ENCODE measurements at places on chromosomes 3 and 15. TPM values are rescaled to one million over a fixed set of nuclear protein-coding genes. Genes with fewer than 3 reads are reported as not detected.

DNA sequence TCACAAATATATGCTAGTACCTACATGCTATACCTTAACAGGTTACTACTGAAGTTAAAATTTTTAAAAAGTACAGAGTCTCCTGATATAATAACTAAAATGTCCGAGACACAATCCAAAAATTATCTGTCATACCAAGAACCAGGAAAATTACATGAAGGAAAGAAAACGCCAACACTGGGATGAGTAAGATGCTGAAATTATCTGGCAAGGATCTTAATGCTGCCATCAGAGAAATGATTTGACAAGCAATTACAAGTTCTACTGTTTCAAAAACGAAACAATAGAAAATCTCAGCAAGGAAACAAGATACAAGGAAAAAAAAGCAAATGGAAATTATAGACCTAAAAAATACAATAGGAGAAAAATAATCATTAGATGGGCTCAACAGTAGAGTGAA lies 92.5 kb downstream of the UBE3A start:
- no peaks in the 10 kb centered on the region for H3K4me1 ChIP-seq
- peaks cover 7% of the 10 kb centered on the region for H3K36me3 ChIP-seq
- no peaks in the 10 kb centered on the region for H3K27me3 ChIP-seq
- H3K27ac ChIP-seq, result no peak overlapping the region
- H3K4me3 ChIP-seq, result no peak overlapping the region

DNA sequence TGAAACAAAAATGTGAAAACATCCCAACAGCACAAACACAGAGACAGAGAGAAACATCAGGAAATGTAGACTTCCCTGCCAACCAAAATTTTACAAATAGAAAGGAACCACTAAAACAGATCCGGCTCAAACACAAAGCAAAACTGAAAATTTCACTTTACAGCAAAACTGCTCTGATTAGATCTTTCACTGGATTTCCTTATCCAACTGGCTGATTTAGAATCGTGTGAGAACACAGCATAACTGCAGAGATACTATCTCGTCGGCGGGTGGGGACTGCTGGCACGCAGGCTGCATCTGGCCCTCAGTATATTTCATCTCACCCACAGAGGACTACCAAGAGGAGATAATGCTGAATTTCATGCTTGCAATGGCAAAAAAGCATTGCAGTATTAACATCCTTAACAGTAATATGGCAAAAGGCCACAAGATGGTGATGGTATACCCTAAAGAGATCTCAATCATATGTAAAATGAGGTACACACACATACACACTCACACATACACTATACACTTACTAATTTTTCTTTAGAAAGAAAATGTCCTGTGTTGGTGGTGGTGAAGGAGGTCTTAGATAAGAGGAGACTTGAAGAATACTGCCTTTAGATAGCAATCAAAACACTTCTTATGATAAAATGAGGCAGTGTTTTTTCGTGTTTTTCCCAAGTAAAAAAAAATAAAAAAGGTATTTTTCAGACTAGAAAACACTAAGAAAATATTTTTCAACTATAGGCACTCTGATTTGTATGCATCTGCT lies 10.6 kb upstream of the LEO1 start:
- DNase-seq, result peak; percentile 66
- no peaks in the 10 kb centered on the region for H3K27me3 ChIP-seq
- peaks cover 13% of the 10 kb centered on the region for H3K4me1 ChIP-seq
- no peak overlapping the region for H3K27ac ChIP-seq
- H3K4me3 ChIP-seq, result no peak overlapping the region

GRCh38 chr3:71784914-71785531 lies at the start of gene PROK2:
Gene PROK2 (minus strand): TSS chr3:71785148. CDS start chr3:71785052, 96 bp downstream.
- peaks cover 22% of the 10 kb centered on the region for H3K4me1 ChIP-seq
- H3K4me3 ChIP-seq, result peak within 1 kb of the TSS; percentile 22
- peaks cover 25% of the 10 kb centered on the region for H3K27me3 ChIP-seq
- no peak within 1 kb of the TSS for H3K27ac ChIP-seq
- DNase-seq, result peak; percentile 23

- DNase-seq, result no peak
- no peak overlapping the region for H3K4me3 ChIP-seq
- H3K27me3 ChIP-seq, result no peaks in the 10 kb centered on the region
- no peaks in the 10 kb centered on the region for H3K4me1 ChIP-seq
- no peak overlapping the region for H3K27ac ChIP-seq
- H3K36me3 ChIP-seq, result no peaks in the 10 kb centered on the region
These were observed 109.3 kb upstream of the MRPS22 start for GRCh38 chr3:139234491-139234890.

- H3K4me3 ChIP-seq, result no peak overlapping the region
- H3K27ac ChIP-seq, result no peak overlapping the region
- H3K4me1 ChIP-seq, result no peaks in the 10 kb centered on the region
- DNase-seq, result no peak
These were observed 428.8 kb upstream of the C2CD4B start for GRCh38 chr15:62593681-62594399.

GRCh38 chr3:173128633-173129032 lies 12.4 kb downstream of the SPATA16 start:
- H3K36me3 ChIP-seq, result no peaks in the 10 kb centered on the region
- no peak overlapping the region for H3K27ac ChIP-seq
- DNase-seq, result no peak
- no peaks in the 10 kb centered on the region for H3K4me1 ChIP-seq

DNA sequence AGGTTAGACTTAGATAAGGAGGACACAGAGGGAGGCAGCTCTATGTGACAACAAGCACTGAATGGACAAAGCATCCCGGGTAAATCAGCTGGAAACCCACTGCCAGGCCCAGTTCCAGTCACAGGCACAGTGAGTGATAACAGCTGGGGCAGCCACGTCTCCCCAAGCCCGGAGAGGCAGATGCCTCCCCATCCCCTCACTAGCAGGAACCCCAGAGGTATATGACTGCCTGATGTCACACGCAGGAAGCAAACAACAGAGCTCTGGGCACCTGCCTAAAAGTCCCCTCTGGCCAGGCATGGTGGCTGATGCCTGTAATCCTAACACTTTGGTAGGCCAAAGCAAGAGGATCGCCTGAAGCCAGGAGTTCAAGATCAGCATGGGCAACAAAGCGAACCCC lies 18.2 kb downstream of the C15orf62 start:
- peaks cover 6% of the 10 kb centered on the region for H3K36me3 ChIP-seq
- no peak for DNase-seq
- no peak overlapping the region for H3K4me3 ChIP-seq
- H3K27me3 ChIP-seq, result no peaks in the 10 kb centered on the region
- no peak overlapping the region for H3K27ac ChIP-seq

- no peak for DNase-seq
- no peak overlapping the region for H3K27ac ChIP-seq
- H3K27me3 ChIP-seq, result no peaks in the 10 kb centered on the region
- no peaks in the 10 kb centered on the region for H3K36me3 ChIP-seq
- no peaks in the 10 kb centered on the region for H3K4me1 ChIP-seq
These were observed 70.2 kb upstream of the DGKG start for GRCh38 chr3:186432189-186432588.

DNA sequence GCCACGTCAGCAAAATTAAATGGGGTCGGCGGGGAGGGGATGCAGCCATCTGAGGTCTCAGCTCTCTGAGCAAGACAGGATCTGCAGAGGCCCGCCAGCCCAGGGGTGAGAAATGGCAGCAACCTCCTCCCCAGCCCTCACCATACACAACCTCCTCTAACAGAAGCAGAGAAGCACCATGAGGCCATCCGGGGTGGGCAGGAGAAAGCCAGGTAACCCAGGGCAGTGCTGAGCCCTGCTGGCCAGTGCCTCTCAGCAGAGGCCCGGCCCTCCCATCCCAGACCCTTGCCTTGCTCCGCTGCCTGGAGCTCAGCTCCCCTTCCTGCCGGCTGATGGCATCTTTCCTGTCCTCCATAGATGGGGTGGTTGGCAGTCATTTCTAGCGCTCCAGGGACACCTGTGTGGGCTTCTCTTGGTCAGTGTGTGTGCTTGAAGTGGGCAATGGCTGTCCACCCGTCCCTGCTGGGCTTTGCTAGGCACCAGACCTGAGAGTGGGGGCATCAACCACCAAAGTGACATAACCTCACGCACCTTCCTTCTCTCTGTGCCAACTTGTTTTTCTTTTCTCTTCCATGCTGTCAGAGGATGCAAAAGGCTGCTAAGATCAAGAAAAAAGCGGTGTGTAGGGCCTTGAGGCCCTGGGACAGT lies 175.8 kb downstream of the NSMCE3 start:
- no peak overlapping the region for H3K27ac ChIP-seq
- no peaks in the 10 kb centered on the region for H3K27me3 ChIP-seq
- no peak overlapping the region for H3K4me3 ChIP-seq
- H3K36me3 ChIP-seq, result no peaks in the 10 kb centered on the region

GRCh38 chr3:108051005-108051404 lies 39.8 kb downstream of the CD47 start:
- peaks cover 41% of the 10 kb centered on the region for H3K36me3 ChIP-seq
- no peak for DNase-seq
- H3K27ac ChIP-seq, result no peak overlapping the region
- no peak overlapping the region for H3K4me3 ChIP-seq
- no peaks in the 10 kb centered on the region for H3K27me3 ChIP-seq
- peaks cover 22% of the 10 kb centered on the region for H3K4me1 ChIP-seq

DNA sequence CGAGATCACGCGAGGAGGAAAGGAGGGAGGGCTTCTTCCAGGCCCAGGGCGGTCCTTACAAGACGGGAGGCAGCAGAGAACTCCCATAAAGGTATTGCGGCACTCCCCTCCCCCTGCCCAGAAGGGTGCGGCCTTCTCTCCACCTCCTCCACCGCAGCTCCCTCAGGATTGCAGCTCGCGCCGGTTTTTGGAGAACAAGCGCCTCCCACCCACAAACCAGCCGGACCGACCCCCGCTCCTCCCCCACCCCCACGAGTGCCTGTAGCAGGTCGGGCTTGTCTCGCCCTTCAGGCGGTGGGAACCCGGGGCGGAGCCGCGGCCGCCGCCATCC lies 1.1 kb upstream of the SETD5 start:
- peaks cover 24% of the 10 kb centered on the region for H3K36me3 ChIP-seq
- peaks cover 73% of the 10 kb centered on the region for H3K4me1 ChIP-seq
- DNase-seq, result peak; percentile 85

DNA sequence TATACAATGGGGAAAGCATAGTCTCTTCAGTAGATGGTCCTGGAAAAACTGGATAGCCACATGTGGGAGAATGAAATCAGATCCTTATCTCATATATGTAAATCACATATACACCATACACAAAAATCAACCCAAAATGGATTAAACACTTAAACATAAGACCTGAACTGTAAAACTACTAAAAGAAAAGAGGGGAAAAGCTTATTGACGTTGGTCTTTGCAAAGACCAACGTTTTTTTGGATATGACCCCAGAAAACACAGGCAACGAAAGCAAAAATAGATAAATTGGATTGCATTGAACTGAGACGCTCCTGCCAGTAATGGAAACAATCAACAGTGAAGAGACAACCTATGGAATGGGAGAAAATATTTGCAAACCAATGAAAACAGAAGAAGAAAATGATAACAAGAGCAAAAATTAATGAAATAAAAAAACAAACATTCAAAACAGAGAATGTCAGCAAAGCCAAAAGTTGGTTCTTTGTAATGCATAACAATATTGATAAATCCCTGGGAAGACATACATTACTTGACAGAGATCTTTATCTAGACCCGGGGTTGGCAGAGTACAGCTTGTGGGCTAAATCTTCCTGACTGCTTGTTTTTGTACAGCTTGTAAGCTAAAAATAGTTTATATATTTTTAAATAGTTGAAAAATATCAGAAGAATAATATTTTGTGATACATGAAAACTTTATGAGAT lies 86.9 kb downstream of the NEO1 start:
- H3K27me3 ChIP-seq, result no peaks in the 10 kb centered on the region
- no peak overlapping the region for H3K4me3 ChIP-seq
- DNase-seq, result no peak

DNA sequence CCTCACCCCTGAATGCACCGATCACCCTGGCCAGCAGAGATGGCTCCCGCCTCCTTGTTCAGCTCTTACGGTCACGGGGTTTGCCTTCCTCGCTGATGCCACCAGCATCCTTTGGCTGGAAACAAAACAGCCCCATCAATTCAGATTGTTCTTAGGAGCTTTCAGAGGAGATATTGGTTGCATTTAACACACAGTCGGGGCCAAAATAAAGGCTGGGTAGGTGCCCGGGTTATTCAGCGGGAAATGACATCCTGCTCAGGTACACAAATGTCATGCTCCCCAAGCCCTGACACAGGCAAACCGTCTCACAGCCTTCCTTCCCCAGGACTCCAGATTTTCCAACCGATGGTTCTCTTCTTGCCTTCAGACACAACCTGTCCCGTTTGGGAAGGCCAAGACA lies 62.4 kb upstream of the MEF2A start:
- no peaks in the 10 kb centered on the region for H3K36me3 ChIP-seq
- no peaks in the 10 kb centered on the region for H3K4me1 ChIP-seq
- no peak for DNase-seq
- H3K27ac ChIP-seq, result no peak overlapping the region
- H3K27me3 ChIP-seq, result no peaks in the 10 kb centered on the region

DNA sequence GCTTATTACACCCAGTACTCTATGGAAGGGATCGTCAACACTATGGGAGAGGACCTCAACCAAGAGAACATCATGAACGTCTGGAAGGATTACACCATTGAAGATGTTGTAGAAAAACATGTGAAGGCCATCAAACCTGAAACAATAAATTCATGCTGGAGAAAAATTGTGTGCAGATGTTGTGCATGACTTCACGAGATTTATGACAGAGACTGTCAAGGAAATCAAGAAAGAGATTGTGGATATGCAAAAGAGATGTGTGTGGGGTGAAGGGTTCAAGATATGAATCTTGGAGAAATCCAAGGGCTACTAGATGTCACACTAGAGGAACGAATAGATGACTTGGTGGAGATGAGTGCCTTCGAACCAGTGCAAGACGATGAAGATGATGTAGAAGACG lies 3.5 kb upstream of the PARP16 start:
- peaks cover 22% of the 10 kb centered on the region for H3K4me1 ChIP-seq
- no peak overlapping the region for H3K27ac ChIP-seq
- H3K4me3 ChIP-seq, result no peak overlapping the region
- no peaks in the 10 kb centered on the region for H3K36me3 ChIP-seq

DNA sequence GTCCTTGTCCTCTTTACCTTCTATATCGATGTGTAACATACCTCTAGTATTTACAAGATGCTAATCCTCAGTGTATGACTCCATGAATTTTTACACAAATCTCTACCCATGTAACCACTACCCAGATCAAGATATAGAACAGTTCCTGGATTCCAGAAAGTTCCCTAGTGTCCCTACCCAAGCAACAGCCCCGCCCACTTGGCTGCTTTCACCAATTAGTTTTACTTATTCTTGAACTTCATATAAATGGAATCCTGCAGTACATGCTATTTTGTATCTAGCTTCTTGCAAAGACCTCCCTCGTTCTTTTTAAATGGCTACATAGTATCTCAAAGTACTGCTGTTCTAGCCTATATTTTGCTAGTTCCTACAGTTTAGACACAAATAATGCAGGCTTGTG lies 33.0 kb downstream of the CD276 start:
- no peaks in the 10 kb centered on the region for H3K27me3 ChIP-seq
- no peaks in the 10 kb centered on the region for H3K4me1 ChIP-seq
- DNase-seq, result no peak
- H3K4me3 ChIP-seq, result no peak overlapping the region
- H3K36me3 ChIP-seq, result no peaks in the 10 kb centered on the region

Gene SLC24A5
- total RNA-seq, result not detected

Gene DPPA2
- total RNA-seq, result not detected

Gene EIF4G1
- total RNA-seq, result 246 TPM

Gene ZFYVE19
- 35.0 TPM for total RNA-seq

Gene NANOGP8
- total RNA-seq, result not detected

Gene TMEM212
- total RNA-seq, result not detected

Gene RASGRF1
- not detected for total RNA-seq

Gene ACTR8
- total RNA-seq, result 37.7 TPM

Gene KCNMB3
- 1.7 TPM for total RNA-seq

Gene PPP1R14D
- total RNA-seq, result not detected
